ENCODE measurements at places on chromosomes 5 and 9.

DNA sequence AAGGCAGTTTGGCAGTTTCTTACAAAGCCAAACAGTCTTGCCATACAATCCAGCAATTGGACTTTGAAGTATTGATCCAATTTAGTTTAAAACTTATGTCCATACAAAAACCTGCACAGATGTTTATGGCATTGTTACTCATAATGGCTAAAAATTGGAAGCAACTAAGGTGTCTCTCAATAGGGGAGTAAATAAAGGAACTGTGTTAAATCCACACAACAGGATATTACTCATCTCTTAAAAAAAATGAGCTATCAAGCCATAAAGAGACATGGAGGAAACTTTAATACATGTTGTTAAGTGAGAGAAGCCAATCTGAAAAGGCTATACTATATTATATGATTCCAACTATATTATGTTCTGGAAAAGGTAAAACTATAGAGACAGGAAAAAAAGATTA is 313.6 kb upstream of the CD180 start:
- no peak for DNase-seq

DNA sequence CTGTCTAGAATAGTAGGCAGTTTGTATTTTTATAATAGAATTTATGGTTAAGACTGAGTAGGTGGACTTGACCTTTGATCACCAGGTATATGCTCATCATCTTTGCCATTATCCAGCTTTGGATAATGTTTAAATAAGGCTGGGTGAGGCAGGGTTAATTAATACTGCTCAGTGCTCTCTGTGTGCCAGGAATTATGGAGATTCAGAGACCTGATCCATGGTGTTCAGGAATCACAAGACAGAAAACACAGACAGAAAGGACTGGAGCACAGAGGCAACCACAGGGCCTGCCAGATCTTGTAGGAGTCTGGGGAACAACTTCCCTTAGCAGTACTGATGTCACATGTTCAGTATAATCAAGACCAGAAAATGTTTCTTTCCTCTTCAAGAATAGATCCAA is 186.3 kb upstream of the ADCY2 start:
- no peak for DNase-seq

- no peak for DNase-seq
Measured at GRCh38 chr5:14284392-14285148, 141.4 kb downstream of the TRIO start.

DNA sequence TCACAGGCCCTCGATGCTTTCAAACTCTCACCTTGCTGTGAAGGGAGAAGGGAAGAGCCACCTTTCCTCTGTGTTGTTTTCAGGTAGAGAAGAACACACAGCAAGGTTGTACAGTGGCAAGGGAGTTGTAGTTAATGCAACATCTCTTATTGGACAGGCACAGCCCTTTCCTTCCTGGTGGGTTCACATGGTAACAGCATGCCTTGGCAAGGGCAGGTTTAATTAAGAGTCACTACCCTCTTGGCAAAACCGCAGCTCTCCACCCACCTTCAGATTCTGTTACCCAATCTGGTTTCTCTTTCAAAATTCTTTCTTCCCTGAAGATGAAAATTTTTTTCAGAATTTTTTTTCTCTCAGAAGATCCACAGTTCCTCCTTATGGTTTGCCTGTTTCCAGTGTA is 253.1 kb downstream of the TLR4 start:
- no peak for DNase-seq

GRCh38 chr9:12719431-12719830 is 26.2 kb downstream of the TYRP1 start:
- DNase-seq, result no peak

DNA sequence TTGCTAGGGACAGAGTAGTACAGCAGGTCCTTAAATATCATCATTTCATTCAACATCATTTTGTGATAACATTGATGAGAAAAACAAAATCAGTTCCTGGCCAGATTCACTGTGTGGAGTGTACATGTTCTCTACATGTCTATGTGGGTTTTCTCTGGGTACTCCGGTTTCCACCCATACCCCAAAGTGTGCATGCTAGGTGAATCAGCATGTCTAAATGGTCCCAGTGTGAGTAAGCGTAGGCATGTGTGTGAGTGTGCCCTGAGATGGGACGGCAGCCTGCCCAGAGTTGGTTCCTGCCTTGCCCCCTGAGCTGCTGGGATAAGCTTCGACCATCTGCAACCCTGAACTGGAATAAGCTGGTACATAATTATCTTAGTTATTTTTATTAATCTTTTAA is 16.5 kb upstream of the GLIS3 start:
- DNase-seq, result no peak

GRCh38 chr9:98215271-98215670 is 22.8 kb upstream of the CORO2A start:
- no peak for DNase-seq

- DNase-seq, result peak; percentile 41
Measured at GRCh38 chr5:176780176-176781053, 29.9 kb upstream of the UNC5A start.

- no peak for DNase-seq
Measured at GRCh38 chr5:25160891-25161290, 516.1 kb upstream of the CDH10 start.

DNA sequence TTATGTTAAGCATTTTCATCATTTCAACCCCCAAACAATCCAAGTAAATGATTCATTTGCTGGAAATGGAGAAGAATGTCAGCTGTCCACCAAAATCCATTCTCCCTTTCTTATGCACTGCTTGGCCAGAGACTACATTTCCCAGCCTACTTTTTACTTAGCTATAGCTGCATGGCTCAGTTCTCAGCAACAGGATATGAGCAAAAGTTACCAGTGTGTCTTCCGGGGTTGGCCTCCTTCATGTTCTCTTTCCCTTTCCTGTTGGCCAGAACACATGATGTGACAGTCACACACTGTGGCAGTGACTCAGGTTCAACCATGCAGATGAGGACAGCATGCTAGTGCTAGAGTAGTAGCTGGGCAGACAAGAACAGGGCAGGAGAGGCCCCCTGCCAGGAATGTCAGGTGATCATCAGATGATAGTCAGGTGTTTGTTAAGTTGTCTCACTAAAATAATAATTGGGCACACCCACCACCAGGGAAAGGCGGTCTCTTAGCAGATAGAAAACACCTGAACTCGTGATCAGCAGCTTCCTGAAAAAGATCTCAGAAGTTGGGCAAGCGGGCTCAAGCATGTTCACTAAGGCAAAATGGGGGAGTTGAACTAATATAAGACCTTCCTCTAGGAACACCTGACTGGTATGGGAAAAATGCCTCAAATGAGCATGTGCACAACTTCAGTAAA is 12.2 kb downstream of the GPR150 start:
- peak; percentile 58 for DNase-seq

DNA sequence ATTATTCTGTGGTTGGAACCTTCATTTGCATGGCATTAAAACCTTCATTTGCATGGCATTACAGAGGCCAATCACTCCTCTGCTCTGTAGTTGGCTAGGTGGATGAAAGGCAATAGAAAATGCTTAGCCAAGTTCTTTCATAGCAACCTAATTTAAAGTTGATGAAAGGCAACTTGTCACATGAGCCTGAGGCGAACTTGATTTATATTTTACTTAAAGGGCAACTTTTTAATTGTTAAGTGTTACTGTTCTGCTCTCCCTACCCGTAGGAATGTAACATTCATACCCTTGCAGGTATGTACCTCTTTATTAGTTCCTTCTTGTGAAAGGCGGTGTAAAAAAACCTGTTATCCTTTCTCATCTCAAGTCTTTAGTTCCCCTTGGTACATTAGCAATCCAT is 7.9 kb upstream of the ERMP1 start:
- DNase-seq, result no peak

- DNase-seq, result no peak
Measured at GRCh38 chr9:129486756-129487657, 133.9 kb downstream of the C9orf50 start.

DNA sequence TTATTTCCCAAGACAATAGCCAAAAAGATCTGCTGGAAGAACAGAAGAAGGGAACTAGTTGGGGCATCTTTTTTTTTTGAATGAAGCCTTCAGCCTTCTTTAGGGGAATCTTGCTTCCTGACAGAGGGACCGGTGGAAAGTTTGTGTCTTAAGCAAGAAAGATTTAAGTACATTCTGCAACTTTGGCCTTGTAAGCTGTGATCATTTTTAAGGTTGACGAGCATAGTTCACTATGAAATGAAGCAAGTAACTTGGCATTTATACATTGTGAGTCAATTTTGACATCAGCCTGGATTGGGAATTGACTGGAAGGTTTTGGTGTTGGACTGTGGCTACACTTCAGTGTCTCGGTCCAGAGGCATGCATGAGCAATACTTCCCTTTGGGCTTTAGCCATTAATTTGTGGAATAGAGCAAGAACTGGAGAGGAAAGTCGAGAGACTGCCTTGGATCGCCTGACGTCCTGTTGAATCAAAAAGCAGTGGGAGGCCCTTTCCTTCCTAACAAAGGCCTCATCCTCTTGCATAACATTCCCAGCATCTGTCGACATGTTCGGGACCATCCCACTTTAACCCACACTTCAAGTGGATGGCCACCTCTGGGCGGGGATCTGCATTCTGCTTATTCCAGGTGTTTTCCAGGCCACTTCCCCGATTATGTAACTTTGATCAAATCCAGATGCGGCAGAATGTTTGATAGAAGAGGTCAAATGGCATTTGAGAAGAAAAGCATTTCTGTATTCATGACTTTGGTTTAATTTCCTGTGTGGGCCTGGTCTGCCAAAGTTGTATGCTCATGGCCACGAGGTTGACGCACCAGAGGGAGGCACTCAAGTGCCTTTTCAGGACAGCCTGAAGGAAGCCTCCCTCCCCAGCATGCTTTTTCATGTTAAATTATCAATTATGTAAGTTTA is 12.5 kb downstream of the ABL1 start:
- DNase-seq, result peak; percentile 62

- no peak for DNase-seq
Measured at GRCh38 chr9:92562461-92562967, 26.7 kb upstream of the ECM2 start.

- no peak for DNase-seq
Measured at GRCh38 chr5:121373371-121373770, 478.3 kb upstream of the FTMT start.

- DNase-seq, result no peak
Measured at GRCh38 chr5:111224561-111225345, 569 bp downstream of the CAMK4 start.

- DNase-seq, result no peak
Measured at GRCh38 chr5:77425420-77425819, 66.7 kb downstream of the WDR41 start.

DNA sequence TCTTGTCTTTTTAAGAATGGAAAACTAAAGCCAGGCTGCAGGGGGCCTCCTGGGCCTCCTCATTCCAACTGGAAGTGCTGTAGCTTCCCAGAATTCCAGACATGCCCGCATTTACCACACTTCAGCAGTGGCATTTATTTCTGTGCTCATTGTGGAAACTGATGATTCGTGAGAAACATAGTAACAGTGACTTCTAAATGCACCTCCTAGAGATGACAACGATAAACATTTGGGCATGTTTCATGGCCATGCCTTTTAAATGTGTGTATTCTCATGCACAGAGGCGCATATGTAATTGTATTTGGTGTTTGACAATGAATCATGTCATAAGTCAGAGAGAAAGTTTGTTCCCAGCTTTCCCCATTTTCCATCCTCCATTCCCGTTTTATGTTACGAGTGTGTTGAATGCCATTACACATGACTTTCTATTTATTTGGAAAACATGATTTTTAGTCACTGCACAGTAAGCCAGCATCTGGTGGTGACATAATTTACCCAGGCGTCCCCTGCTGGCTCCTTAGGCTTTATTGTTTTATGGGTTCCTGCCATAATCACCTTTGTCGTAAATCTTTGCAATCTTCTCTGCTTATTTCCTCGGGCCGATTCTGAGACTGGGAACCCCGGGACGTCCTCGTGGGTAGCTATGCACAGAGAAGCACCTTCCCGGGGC is 68.8 kb upstream of the FCN2 start:
- peak; percentile 68 for DNase-seq

DNA sequence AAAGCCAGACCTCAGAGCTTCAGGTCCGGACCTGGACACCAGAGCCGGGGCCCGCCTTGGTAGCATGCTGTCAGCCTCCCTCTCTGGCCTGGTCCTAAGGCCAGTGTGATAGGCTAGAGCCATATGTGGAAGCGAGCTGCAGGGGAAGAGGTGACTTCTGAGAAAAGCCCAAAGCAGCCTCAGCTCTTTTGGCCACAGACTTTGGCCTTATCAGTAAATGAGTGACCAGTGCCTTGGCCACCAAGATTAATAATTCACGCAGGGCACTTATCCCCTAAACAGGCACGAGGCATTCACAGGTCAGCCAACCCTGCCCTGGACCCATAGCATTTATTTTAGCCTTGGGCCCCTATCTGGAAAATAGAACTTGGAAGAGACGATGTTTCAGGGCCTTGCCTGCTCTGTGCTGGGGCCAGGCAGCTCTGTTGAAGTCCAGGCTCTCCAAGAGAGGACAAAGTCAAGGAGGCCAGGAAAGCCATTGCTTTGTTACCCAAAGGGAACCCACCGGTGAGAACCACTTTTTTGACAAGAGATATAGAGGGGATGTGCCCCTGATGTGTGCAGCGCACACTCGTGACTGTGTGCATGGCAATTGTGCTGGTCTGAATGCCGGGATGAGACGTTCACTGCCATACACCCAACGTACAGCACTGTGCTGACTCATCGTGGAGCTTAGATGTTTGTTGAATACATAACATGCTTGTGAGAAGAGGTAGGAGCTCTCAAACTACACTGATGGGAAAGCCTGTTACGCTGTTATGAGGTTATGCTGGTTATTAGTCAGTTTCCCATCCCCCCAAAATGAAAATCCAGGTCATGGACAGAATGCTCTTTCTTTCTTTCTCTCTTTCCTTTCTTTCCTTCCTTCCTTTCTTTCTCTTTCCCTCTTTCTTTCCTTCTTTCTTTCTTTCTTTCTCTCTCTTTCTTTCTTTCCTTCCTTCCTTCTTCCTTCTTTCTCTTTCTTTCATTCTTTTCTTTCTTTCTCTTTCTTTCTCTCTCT is 5.0 kb upstream of the SLC34A1 start:
- peak; percentile 68 for DNase-seq

DNA sequence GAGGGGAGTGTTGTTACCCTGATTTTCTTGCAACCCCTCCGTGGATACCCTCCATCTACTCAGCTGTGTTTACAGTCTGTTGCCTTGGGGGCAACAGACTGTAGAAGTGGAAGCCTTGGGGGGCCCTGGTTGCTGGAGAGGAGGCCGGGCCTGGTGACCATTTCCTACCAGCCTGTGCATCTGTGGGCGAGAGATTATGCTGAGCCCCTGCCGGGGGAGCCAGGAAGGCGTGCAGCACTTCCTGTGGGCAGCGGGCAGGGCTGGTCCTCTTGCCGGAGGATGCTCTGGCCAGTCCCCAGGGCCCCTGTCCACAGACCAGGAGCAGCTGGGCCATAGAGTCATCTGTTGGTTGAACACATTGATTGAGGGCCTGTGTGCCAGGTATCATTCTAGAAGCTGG is 11.1 kb downstream of the ERGIC1 start:
- no peak for DNase-seq
